Neuronal stem cell (in vitro differentiated cells): ENCODE measurements at places on chromosomes 2 and 18.

- no peak for DNase-seq
Measured at GRCh38 chr2:168496906-168497305, 40.8 kb downstream of the CERS6 start.

- no peak for DNase-seq
Measured at GRCh38 chr2:200592406-200593075, 6.7 kb downstream of the AOX1 start.

DNA sequence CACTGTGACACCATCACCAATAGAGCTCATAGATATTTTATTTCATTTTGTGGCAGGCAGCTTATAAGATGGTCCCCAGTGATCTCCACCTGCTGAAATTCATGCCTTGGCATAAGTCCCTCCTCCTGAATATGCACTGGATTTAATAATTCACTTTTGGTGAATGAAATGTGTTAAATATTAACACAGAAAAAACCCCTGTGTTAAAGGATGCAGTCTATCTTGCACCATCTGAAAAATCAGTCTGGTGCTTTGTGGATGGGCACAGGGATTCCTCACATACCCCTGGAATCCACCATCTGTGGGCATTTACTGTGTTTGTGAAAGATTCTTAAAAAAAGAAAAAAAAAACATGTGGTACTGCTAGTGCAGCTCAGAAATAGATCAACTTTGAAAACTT, 26.1 kb upstream of the WIPF1 start:
- no peak for DNase-seq

DNA sequence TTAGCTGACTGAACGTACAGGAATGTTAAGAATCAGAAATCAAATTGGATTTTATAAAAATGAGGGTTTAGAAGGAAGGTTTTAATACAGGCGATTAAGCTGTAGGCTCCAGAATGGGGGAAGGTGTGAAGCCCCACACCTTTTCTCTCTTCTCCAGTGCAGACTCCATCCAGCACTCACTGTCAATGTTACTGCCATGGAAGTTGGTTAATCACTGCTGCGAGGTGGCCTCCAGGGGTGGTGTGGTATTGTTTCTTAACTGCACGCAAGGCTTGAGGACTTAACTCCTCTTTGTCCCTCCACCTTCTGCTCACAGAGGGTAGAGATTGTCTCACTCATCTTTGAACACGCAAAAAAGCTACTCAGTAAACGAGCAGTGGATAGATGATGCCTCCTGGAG, 26.9 kb upstream of the YWHAQ start:
- no peak for DNase-seq

DNA sequence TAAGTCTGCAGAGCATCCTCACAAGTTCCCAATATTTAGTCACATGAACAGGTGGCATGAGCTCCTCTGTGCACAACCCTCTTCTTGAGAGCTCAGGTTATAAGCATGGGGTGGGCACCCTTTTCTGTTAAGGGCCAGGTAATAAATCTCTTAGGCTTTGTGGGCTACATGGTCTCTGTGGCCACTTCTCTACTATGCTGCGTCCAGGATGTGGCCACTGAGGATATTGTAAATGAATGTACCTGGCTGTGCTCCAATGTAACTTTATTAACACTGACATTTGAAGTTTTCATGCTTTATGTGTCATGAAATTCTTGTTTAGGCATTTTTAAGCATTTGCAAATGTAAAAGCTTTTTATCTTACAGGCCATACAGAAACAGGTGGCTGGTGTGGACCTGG, 116.8 kb upstream of the ST6GAL2 start:
- no peak for DNase-seq

- no peak for DNase-seq
Measured at GRCh38 chr2:241728627-241729026, 5.8 kb upstream of the D2HGDH start.

GRCh38 chr18:46621111-46621766, 35.8 kb downstream of the LOXHD1 start:
- DNase-seq = no peak

DNA sequence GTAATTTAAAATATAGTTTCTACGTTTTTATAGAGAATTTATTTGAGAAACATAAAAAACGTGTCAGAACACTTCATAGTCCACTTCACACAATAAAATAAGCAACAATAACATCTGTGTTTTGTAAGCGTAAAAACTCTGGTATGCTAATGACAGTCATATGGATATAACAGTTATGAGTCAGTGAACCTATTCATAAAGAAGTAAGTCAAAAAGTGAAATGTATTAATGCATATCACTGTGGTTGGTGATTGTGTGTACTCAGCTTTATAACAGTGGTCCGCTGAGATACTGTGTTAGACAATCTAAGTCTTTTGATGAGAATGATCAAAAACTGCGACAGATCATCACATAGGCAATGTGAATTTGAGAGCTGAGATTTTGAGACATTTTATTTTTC, 153.2 kb downstream of the WDR7 start:
- DNase-seq = no peak

- no peak for DNase-seq
Measured at GRCh38 chr2:99803846-99804245, 314.0 kb upstream of the REV1 start.

DNA sequence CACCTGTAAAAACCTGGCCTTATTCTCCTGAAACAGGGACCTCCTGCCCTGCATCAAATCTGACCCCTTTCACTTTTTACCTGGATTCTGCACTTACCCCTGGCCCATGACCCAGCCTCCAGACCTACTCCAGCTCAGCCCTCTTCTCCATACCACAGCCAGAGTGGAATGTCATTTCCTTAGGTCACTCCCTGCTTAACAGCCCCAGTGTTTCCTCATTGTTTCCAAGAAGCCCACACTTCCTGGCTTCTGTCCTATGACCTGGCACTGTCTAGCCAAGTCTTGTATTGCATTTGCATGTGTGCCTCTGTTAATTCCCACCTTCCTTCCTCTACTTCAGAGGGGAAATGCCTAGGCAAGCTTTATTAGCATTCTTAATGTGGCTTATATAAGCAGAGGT, 51.4 kb upstream of the TRIB2 start:
- no peak for DNase-seq

DNA sequence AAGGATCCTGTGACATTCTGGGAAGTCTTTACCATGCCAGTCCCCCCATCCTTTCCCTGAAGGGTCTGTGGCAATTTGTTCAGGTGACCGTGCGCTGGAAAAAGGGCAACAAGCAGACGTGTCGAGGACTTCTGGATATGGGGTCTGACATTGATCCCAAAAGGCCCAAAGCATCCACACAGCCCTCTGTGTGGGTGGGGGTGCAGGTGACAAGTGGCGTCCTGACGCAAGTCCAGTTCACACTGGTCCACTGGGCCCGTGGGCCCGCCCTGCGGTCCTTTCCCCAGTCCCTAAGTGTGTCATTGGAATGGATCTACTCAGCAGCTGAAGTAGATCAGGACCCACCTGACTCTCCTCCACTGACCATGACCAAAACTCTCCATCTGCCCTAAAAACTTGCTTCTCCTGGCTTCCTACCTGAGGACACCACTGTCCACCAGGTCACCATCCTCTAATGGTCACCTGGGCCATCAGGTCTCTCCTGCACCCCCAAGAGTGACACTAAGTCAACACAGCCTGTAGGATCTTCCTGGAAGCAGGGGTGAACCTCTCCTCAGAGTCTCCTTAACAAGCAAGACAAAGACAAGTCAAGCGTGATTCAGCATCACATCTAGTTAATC, 85.6 kb upstream of the SLC66A3 start:
- DNase-seq = no peak

DNA sequence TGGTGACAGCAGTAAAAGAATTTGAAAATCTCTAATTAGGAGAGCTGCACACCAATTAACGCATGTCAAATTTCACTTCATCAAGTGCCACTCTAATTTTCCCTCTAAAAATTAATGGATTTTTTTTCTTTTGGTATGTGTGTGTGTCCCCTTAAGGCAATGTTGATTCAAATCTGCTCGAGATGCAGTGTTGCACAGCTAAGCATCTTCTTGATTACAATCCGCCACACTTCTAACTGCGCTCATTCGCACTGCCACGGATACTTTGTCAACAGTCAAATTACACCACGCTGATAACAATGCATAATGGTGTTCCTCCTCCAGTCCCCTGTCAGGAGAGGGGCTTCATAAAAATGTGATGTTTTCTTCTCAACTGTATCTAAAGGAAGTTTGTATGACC, 261.4 kb downstream of the MEIS1 start:
- no peak for DNase-seq
